ENCODE measurements at places on chromosomes 2 and 18. TPM values are rescaled to one million over a fixed set of nuclear protein-coding genes. Genes with fewer than 3 reads are reported as not detected.

- DNase-seq = no peak
Observed at GRCh38 chr2:162473986-162474385, 130.1 kb downstream of the GCA start.

DNA sequence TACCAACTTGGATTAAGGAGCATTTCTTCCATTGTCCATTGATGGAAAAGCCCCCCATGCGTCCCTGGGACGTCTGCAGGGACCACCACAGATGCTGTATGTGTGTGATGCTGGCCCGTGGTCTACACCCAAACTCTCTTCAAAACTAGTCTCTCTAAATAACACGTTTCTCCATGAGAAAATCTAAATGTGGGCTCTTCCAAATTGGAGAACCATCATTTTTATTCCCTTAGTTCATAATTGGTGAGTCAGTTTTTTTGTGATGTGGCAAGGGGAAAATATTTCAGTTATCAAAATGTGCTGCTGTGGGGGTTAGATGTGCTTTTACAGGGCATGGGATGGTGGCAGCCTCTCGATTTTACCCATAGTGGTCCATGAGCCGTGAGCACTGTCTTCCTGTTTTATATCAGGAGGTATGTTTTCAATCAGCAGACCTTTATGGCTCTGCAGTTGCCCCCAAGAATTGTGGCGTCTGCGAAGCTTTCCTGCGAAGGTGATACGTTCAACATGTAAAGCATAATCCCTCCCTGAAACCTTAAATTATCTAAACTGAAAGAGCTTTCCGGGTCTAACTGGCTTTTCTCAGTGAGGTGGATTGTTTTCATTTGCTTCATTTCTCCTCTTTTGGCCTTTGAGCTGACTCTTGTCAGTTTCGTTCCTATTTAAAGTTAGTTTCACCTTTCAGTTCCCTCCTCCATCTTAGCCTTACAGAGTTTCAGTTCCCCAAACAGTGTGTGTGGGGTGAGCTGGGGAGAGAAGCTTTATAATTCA lies 78.4 kb downstream of the SETBP1 start:
- DNase-seq = peak; percentile 35

DNA sequence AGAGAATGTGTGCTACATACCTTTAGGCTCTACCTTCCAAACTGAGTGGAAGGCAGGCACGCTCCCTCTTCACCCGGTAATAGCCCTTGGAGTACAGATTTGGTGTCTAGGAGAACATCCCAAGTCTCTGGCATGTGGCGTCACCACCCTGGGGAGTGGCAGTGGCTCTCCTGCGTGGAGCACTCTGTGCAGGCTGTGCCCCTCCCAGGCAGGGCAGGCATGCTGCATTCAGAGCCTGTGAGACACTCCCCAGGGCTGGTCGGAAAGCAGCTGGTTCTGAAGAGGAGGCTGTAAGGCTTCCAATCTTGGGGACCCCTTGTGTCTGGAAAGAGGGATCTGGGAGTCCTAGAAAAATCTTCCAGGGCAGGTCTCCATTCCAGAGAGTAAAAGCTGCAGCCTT lies 193.3 kb downstream of the ANKRD30B start:
- no peak for DNase-seq

The CCDC142 gene
- total RNA-seq = 26.7 TPM
